Epithelial cell of alveolus of lung (primary cell): ENCODE measurements at places on chromosomes 3 and 15. TPM values are rescaled to one million over a fixed set of nuclear protein-coding genes. Genes with fewer than 3 reads are reported as not detected.

Gene IL17RC
- 34.1 and 39.6 TPM in 2 replicates for total RNA-seq

Gene VIPR1
- total RNA-seq: 0.13 and 1.2 TPM in 2 replicates

Gene ZNF660
- 1.2 and 3.8 TPM in 2 replicates for total RNA-seq

Gene SH2D7
- total RNA-seq: not detected in 2 replicates
